Brain (organoid and tissue), 16 donors: ENCODE measurements at places on chromosomes 4 and X. TPM values are rescaled to one million over a fixed set of nuclear protein-coding genes. Genes with fewer than 3 reads are reported as not detected.

GUCY1A1 gene
- polyA plus RNA-seq: 2.6 TPM

FRG2 gene
- polyA plus RNA-seq: not detected

APBB2 gene
- 71.6 TPM for polyA plus RNA-seq

BRS3 gene
- not detected for polyA plus RNA-seq
